ENCODE measurements at places on chromosomes 3 and 15.

GRCh38 chr3:189237526-189237925, 65.8 kb downstream of the TPRG1 start:
- no peak for DNase-seq

DNA sequence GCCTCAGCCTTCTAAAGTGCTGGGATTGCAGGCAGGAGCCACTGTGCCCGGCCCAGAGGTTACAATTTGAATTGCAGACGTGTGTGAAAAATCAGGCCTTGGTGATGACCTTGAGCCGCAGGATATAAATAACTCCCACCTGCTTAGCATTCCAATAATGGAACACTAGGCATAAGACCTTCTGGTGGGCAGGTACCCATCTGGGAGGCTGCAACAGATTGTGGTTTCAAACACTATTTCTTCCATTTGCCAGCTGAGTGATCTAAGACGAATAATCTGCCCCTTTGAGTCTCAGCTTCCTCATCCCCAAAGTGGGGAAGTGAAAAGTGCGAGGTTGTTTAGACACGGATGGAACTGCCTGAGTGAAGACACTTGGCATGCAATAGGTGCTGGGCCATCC, 47.7 kb upstream of the HERC1 start:
- DNase-seq: no peak

GRCh38 chr3:121111914-121112612, 204.1 kb downstream of the STXBP5L start:
- no peak for DNase-seq

GRCh38 chr15:38886315-38887163, 321.9 kb upstream of the RASGRP1 start:
- DNase-seq: peak; percentile 74

Measured in HS-5 (cell line).